ENCODE measurements at places on chromosomes 5 and 9. TPM values are rescaled to one million over a fixed set of nuclear protein-coding genes. Genes with fewer than 3 reads are reported as not detected.

GRCh38 chr9:72913382-72914009 is 39.4 kb downstream of the ALDH1A1 start:
- no peak for DNase-seq

GRCh38 chr5:145245354-145245753 is 589.8 kb downstream of the PRELID2 start:
- DNase-seq: no peak

DNA sequence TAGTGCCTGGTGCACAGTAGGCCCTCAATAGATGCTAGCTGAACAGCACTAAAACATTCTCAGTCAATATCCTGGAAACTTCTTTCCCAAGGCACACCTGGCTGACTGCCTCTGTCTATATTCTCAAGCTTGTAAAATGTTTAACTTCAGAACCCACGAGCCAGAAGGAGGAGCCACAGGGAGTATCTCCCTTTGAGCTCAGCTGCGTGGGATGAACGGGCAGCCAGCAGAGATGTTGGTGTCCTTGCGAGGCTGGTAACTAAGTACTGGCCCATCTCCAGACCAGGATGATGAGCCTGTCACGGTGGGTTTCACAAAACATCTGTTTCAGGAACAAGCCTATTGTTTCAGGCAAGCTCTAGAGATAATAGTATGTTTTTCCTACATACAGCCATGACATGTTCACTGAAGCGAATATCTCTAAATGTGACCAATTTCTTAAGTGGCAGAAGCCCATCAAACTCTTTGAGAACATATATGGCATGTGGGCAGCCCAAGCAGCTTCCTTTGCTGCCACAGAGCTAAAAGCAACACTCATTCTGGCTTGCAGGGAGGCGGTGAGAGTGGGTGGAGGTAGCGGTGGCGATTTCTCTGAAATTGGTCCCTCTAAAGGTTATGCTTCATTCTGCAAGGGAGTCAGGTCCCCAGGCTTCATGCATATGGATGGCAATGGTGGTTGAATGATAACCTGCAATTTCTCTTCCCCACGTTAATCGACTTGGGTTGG is 206.2 kb downstream of the TTLL11 start:
- no peak for DNase-seq

The FABP6 gene
- total RNA-seq: not detected

The SAXO1 gene
- total RNA-seq: not detected

DNA sequence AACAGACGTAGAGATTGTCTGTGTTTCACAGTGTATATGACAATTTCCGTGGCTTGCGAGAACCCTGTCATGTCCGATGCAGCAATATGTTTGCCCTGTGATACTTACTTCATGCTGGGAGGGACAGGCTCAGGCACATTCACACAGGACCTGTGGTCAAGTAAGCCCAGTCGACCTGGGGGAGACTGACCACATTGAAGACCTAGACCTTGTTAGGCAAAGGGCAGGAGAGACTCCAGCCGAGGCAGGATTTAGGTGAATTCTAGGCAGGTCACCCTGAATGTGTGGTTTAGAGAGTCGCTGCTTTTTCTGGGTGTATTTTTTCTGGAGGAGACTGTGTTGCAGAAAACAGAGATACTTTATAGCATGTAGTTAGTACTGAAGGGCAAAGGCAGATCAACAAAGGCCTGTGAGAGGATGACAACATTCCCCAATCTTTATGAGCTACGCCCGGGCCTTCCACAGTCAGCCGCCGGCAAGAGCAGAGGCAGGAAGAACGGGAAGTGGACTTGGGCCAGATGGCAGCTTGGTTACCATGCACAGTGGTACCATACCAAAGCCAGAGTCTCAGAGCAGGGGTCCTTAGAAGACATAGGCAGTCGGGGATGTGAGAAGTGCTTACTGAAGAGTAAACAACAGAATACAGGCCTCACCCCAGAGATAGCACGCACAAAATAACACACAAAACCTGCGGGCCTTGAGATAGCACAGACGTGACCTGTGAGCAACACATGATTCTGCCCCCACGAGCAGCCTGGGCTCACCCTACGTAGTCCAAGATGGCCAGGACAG is 220.7 kb downstream of the CACNA1B start:
- no peak for DNase-seq

The SLC45A2 gene
- not detected for total RNA-seq

DNA sequence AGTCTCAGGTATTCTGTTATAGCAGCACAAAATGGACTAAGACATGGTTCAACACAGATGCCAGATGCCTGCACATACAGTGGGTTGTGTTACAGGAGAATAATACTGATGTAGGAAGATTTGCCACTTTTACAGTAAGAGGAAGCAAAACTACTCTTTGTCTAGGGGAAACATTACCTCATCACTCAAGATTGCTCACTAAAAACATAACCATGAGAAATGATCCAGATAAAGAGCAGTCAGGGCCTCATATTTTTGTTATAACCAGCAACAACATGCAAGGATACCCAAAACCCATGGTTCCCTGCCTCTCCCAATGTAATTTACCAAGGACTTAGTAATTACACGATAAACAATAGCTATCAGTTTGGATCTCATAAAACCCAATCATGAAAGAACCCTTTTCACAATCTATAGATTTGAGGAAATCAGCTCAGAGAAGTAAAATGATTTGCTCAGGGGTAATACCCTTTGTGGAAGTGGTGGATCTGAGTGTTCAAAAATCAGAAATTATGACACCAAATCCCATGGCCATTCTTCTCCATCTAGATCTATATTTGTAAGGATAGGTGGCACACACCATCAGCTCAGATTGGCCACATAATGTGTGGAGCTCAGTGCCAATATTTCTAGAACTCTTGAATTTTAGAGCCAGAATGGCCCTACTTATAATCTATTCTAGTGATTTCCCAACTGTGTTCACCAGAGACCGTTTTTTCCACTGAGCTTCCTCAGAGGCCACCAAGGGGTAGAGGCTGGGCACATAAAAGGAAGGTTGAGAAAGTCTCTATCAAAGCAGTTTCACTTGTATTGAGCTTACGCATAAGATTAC is 27.8 kb downstream of the DPYSL3 start:
- no peak for DNase-seq

The TRIM23 gene
- total RNA-seq: 7.8 TPM

The RGS7BP gene
- not detected for total RNA-seq

GRCh38 chr5:73183481-73183891 is 10.5 kb downstream of the TMEM174 start:
- DNase-seq: no peak

GRCh38 chr5:59724482-59725391 is 168.8 kb downstream of the PDE4D start:
- DNase-seq: no peak

DNA sequence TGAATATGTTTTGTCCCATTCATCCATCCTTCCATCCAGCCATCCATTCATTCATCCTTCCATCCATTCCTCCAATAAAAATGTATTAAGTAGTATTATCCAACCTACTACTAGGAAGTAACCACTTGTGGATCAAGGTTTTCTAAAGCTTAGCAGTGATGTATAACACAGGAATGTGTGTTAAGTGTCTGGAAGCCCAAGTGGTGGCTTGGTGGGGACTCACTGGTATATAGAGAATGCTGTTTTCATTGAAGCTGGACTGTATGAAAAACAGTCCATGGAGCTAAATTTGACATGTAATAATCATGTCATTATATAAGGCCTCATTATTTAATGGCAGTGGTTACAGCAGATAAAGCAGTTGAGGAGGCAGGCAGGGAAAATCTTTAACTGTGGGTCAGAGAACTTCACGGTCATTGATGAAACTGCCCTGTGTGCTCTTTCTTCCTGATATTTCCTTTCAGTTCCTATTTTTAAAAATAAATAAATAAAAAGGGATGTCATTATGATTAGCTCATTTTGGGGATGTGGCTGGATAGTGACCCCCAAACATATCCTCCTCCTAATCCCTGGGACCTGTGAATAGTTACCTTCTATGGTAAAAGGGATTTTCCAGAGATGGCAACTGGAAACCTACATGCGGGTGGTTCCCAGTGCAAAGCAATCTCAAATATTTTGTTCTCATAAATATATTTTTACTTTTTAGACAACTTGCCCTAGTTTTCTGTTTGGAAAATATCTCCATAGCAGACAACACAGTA is 82.3 kb downstream of the DAPK1 start:
- no peak for DNase-seq

The DDX4 gene
- not detected for total RNA-seq

GRCh38 chr9:119412399-119412798 is 43.2 kb upstream of the BRINP1 start:
- no peak for DNase-seq
